CD4-positive, alpha-beta memory T cell (primary cell): ENCODE measurements at places on chromosomes 7 and 10.

DNA sequence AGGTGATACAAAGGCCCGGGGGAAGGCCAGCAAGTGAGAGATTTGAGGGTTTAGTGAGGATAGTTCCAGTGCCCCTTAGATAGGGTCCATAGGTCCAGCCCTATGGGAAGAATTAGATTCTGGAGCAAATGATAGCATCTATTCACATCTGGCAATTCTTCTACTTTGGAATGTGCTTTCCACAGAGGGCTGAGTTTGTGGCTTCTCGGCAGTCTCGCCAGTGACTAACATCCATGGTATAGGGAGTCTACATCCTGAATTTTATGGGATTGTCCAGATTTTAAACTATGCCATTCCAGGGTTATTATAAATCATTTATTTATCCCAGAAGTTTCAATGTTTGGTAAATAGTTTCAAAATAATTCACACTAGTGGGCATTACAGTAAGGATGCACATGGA, 207.3 kb upstream of the ADO start:
- no peak for DNase-seq

DNA sequence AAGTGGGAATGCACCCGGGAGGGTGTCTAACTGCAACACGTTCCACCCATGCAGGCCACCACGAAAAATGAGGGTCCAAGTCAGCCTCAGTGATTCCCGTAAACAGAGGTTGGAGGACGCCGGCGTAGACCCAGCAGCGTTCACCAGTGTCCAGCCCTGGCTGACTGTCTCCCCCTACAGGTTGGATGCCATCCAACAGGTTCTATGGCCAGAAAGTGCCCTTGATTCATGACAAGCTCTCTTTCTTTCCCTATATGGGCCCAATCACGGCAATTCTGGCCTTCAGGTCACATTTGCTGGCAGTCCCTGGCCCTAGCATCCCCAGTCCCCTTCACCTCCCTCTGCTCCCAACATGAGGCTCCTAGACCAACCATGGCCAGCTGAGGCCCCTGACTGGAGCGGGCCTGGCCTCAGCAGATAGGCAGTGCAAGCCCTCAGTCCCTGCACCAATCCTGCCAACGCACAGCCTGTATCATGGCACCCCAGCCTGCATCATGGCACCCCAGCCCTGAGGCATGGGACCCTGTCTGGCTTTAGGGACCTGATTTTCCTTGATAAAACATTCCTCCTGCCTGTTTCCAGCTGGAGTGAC, 227.4 kb downstream of the GRID1 start:
- peak; percentile 3 for DNase-seq

DNA sequence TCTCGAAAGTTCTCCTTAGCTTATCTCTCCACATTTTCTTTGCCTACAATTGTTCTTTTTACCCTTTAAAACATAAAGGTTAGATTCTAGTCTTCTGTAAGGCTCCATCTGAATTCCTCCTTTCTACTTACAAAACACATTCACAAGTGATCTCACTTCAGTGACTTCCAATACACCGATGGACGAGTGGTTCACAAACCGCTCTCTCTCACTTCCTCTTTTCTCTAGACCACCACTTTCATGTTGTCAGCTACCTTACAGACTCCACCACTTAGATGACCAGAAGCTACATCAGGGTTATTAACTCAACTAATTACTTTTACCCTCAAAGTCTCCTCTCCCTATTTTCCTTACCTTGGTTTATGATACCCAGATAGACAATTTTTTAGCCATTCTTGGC, 11.8 kb downstream of the MET start:
- DNase-seq: no peak

DNA sequence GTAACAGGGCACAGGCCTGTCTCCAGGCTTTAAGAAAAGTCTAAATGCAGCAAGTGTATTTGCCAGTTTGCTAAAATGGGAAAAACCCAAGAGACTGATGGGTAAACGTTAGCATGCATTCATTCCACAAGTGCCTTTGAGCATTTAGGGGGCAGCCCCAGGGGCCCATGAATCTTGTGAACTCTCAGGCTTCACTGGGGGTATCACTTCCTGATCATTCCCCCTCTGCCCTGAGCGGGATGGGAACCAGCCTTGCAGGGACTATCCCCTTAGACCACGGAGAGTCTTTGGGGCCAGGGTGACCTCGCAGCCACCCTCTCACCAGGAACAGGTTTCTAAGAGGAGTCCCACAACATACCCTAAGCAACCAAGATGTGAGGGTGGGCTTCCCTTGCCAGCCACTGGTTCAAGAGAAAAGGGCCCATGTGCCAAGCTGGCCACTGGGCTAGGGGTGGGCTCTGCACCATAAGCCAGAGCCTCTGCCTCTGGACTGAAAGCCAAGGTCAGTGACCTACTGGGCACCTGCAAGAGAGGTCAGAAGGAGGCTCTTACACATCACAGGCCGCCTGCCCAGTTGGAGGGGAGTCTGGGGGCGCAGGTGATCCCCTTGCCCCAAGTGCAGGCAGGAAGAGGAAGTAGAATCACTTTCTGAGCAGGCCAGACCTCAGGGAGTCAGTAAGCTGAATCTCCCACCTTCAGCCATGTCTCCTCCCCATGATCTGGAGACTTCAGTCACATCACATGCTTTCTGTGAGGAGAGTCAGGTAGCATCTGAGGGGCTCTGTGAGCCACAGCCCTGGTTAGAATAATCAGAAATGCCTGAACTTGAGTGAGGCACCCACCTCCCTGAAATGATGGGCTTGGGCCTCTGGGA, 75.0 kb downstream of the C10orf105 start:
- DNase-seq: no peak

DNA sequence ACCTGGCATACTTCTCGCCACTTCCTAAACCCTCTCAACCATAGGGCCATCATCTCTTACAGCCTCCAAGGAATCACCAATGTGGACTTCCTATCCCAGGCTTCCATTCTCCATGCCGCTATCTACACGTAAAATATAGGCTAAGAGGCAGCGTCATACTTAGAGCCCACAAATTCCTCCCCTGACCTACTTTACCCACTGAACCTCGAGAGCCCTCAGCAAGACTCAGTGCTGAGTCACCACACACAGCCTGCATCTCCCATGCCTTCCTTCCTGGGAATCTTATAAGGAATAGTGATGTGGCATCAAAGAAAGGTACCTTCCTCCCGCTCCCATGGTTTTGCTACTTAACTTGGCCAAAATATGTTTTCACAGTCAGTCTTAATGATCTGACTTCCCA, 435.6 kb upstream of the NFE2L3 start:
- no peak for DNase-seq

DNA sequence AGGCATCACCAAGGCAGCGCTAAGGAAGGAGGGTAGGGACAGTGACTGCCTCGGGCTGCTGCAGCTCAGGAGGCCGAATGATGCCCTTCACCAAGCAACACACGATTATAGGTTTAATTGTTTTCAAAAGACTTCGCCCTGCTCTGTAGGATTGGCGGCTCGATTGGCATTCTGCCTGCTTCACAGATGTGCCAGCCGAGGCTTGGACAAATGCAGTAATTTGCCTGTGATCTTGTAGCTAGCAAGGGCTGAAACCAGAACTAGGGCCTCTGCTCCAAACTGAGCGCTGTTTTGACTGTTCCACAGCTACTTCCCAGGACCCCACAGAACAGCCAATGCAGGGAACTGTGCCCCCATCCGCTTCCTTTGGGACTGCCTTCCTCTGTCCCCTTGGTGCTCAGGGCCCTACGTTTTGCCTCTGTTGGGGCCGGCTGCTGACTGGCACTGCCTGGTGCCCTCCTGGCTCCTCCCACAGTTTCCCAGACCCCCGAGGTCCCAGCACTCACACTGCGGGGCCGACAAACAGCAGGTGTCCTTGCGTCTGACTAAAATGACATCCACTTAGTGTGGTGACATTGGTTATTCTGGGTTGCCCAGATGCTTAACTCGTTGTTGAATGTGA, 62.6 kb upstream of the EN2 start:
- no peak for DNase-seq

- no peak for DNase-seq
Observed at GRCh38 chr10:63801166-63801565, 280.0 kb downstream of the REEP3 start.

DNA sequence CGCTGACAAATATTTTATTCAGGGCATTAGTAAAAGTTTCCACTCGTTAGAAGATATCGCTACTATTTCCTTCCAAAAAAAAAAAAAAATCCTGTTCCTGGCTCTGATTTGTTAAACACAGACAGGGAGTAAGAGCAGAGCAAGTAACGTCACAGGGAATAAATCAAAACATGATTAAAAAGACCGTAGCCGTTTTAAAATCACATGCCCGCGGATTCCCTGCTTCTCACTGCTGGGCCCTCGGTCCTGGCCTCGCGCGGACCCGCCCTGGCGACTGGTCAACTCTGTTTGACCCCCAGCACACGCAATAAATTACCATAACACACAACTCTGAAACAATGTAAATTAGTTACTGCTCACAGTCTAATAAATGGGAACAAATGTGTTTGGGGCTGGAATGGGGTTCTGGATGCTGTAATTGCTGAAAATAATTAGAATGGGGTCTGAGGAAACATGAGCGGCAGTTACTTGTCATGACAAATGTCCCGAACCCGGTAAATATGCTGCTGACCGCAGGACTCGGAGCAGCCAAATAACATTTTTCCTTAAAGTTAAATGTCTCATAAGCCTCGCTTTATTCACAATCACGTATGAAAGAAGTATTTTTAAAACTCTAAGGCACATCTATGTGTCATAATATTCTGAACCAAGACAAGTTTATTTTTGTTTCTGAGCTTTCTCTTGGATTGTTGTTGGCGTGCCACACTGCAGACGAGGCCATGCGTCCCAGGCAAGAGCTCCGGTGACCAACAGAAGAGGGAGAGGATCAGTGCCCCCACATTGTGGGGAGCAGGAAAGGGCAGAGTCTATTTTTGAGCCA, 17.9 kb downstream of the EBF3 start:
- no peak for DNase-seq

DNA sequence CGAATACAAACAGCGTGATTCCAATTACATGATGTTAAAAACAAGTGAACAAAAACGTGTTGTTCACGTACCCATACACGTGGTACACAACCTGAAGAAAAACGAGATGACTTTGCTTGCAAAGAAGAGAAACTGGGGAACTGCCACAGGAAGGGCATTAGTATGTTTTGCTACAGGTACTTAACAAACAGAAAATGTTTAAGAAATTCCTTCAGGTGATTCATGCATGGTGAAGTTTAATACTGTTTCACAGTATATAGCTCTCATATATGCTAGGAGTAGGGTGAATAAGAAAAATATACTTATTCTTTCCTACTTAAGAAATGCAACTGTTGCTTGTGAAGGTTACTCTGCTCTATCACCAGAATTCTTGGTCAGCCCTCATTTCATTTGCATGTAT, 9.8 kb downstream of the SEC61G start:
- no peak for DNase-seq

- DNase-seq: no peak
Observed at GRCh38 chr7:47347816-47348385, 234.0 kb downstream of the TNS3 start.

GRCh38 chr7:76356823-76357222, 2.0 kb downstream of the YWHAG start:
- DNase-seq: no peak

DNA sequence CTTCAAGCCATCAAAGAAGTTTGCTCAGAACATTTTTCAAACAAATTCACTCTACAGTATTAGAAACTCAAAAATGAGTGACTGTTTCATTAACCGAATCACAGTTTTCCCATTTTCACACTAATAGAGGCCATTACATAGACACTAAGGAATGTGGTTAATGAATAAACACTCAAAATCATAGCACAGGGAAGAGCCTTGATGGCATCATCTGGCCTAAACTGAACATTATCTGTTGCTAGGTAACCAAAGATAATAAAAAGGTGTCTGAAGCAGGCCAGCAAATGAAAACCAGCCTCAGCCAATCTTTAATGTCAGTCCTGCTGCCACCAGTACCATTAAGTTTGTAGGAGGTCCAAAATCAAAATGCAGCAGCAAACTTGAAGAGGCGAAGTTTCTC, 492.4 kb upstream of the STEAP1 start:
- DNase-seq: no peak

- no peak for DNase-seq
Observed at GRCh38 chr7:151306374-151306773, 35.2 kb upstream of the NUB1 start.

GRCh38 chr7:13322126-13322525, 634.7 kb downstream of the ARL4A start:
- no peak for DNase-seq

DNA sequence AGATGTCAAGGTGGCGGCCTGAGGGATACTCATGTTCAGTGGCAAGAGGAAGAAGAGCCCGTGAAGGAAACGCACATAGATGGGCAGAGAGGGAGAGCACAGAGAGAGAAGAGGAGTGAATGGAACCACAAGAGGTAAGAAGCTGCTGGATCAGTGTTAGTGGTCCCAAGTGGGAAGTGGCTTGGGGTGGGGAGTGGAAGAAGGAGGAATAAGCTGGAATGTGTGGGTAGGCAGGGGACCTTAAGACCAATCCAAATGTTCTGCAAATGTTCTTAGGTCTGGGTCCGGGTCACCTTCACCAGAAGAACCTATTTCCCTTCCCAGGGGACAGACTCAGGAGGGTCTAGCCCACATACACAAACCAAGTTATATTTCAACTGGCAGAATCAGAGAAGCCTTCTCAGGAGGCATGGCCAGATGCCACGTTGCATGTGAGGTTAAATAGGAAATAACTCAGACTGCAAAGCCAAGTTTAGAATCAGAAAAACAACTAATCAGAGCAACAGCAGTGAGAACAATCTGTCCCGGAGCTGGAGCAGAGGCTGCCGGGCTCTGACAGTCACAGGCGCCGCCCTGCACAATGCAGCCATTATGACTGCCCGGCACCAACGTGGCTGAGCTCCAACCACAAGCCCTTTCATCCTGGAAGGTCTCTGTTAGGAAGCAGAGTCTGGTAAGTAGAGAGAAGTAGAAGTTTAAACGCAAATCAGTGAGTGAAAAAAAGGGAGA, 78.6 kb upstream of the ARMC3 start:
- DNase-seq: peak; percentile 5
